ENCODE measurements at places on chromosomes 5 and 9.

DNA sequence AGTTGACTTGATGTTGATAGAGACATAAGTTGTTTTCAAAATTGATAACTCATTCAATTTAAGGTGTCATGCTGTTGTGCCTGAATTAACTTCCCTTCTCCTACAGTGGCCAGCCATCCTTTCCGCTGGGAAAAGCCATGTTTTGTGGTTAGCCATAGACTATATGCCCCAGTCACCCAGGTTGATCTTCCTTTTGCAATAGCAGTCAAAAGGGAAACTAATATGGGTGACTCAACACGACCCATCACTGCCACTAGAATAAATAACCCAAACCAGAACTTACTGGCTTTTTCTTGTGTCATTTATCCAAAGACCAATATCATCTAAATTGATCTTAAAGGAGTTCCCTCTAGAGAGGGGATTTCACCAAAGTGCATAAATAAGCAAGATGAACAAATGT lies 87.4 kb downstream of the PTCD2 start:
- no peak for ATAC-seq

- ATAC-seq: peak; percentile 76
Measured at GRCh38 chr5:143374496-143375217, 28.8 kb downstream of the NR3C1 start.

- no peak for ATAC-seq
Measured at GRCh38 chr9:134575103-134575900, 66.3 kb upstream of the COL5A1 start.

GRCh38 chr9:135520916-135521607 lies at the start of gene LCN1:
TSS of gene LCN1 (plus strand) at chr9:135521440. CDS start at chr9:135521498, 58 bp downstream.
- no peak for ATAC-seq

DNA sequence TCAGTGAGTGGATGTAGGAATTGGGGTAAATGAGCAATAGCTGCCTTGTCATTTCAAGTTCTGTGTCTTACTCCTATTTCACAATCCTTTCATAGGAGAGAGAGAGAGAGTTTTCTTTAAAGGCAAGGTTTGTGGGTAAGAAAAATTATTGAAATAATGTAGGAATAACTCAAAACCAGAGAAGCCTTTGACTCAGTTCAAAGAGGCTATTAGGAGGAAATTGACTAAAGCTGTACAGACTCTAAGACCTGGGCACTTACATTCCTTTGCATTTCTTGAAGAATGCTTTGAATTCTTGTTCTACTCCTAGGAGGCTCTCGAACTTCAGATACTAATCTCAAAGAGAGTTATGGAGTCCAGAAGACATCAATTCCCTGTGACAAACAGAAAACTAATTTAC lies 257.1 kb downstream of the FBXL7 start:
- ATAC-seq: no peak

- ATAC-seq: no peak
Measured at GRCh38 chr9:126979461-126979860, 64.9 kb downstream of the RALGPS1 start.

- ATAC-seq: no peak
Measured at GRCh38 chr5:26719803-26720202, 318.6 kb downstream of the CDH9 start.

- ATAC-seq: no peak
Measured at GRCh38 chr5:178548746-178549145, 41.4 kb downstream of the COL23A1 start.

- no peak for ATAC-seq
Measured at GRCh38 chr5:8701251-8701650, 832.3 kb downstream of the MTRR start.

DNA sequence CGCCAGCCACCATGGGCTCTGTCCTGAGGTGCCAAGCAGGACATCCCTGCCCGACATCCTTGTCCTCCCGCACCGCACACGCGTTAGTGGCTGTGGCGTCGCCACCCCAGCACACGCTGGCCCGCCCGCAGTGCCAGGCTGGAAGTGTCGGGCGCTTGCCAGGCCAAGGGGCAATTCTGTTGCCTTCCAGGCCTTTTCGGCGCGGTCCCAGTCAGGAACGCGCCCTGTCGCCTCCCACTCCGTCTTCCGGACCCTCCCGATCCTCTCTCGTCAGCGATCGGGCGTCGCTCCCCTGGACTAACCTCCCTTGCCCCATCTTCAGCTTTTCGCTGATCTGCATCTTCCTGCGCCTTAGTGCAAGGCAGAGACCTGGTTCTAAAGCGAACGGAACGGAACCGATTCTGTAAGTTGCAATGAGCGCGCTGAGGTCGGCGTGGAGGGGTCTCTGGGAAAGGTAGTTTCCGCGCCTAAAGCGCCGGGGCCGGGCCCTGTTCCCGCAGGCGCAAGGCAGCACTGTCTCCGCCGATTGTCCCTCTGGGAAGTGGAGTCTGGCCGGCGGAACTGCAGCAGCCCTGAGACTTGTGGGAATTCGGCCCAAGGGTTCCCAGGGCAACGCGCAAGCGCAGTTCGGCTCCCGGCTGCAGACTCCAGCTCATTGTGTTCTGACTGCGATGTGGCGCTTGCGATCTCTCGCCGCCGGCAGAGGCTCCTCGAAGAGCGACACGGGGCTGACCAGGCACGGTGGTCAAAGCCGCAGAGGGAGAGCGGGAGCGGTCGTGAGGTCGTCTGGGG lies at the start of gene ZNF454:
ZNF454 (plus strand) TSS at position 630 of the 792 bp plus-strand sequence. CDS start 1,594 bp downstream, outside the sequence.
- ATAC-seq: no peak

DNA sequence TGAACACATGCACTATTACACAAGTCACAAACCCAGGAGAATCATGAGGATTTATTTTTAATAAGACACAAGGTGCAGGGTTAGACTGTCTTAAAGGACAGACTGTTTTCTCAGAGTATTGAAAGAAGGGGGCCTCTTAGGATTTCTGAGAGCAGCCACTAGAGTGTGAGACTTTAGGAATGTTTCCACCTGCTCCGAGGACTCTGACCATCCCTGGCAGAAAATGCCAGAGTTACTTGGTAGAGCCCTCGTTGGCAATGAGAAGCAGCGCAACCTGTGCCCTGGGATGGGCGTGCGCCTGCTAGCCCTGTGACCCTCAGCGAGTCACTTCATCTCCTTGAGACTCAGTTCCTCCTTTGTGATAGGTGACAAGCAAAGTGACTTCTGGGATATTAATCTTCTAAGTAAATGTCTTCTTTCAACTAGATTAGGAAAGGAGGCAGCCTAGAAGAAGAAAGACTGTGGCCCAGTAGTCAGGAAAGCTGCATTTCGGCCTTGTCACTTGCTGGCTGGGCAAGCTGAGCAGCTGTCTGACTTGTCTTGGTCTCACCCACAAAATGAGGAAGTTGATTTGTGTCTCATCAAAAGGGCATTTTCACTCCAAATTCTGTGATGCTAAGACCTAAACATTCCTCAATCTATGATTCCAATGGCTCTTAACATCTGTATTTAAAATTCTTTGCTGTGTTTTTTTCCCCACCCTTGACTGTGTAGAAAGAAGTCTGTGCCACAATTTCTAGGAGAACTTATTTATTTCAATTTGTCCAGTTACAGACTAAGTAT lies 60.5 kb downstream of the PTCD2 start:
- no peak for ATAC-seq

DNA sequence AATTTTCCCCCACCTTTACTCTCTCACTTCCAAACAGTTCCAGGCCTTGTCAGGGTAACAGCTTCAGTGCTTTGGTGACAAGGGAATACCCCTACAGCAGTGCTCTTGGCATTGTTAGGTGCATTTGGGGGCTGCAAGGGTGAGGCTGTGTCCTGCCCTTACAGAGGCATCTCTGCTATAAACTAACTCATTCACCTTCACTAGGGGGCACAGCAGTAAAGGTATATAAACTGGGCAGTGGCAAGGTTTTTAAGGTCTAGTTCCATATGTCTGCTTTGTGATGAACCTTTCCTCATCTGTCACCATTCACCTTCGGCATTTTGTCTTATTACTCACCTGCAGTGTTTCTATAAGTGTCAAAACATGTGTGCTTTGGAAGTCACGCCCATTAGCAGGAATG lies 79.1 kb upstream of the GPR151 start:
- no peak for ATAC-seq

DNA sequence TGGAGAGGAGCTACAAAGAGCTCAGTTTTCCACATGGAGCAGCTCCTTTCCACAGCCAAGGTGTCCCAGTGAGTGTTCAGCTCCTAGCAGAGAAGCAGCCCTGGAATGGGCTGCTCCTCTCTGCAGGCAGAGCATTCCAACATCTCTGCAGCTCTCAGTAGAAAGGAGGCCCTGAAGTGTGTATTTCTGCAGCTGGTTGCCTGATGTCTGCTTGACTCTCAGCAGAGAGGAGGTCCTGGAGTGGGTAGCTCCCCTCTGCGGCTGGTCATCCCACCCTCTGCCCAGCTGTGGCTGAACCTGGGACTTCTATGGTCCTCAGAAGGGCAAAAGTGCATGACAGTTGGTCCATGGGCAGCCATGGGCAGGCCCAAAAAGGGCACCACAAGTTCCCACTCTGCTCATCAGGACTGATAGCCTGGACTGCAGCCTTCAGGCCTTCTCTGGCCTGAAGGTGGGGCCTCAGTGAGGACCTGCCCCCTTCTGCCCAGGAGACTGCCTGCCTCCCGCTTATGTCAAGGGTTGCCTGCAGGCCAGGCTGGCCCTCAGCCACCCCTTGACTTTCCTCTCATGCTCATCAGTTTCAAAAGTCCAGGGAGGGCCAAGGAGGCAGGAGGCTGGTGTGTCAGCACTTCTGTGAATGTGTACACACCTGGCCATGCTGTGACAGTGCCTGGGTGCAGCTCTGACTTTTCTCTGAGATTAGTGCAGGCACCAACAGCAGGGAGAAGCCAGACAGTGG lies 605.9 kb upstream of the FAM174A start:
- ATAC-seq: no peak

GRCh38 chr5:50727149-50727496 lies 60.7 kb downstream of the PARP8 start:
- peak; percentile 90 for ATAC-seq

DNA sequence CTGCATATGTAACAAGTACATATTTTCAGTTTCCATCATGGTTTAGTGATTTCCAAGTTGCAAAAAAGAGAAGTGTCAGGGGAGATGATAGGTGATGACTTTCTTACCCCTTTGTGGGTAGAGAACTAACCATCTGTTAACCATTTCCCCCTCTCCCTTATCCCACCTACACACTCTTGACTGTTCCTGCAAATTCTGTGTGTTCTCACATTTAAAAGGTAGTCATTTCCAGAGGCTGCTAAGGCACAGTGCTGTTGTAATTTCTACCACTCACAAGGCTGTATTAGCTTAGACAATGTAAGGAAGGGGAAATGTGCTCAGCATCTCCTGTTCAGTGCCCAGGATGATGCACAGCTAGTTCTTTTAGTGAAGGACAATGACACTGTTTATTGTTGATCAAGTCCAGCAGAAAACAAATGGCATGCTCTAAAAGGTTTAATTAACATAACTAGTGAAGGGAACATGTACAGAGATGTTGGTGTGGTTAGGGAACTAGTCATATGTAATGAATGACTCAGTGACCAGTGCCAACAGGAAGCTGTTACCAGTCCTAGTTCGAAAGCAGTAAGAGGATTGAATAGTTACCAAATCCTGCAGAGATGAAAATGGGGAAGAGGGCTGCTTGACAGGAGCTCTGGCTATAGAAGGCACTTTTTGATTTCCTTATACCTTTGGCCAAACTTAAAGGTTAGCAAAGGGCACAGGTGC lies 165.1 kb downstream of the PLK2 start:
- ATAC-seq: peak; percentile 58

- ATAC-seq: peak; percentile 17
Measured at GRCh38 chr5:52743529-52743928, 44.2 kb upstream of the ITGA1 start.

GRCh38 chr9:108606401-108606800 lies 249.4 kb downstream of the ACTL7B start:
- ATAC-seq: no peak

- ATAC-seq: no peak
Measured at GRCh38 chr9:134620751-134621557, 20.6 kb upstream of the COL5A1 start.

GRCh38 chr9:15249042-15249818 lies 57.8 kb downstream of the TTC39B start:
- ATAC-seq: no peak

- ATAC-seq: peak; percentile 70
Measured at GRCh38 chr9:112421771-112422222, 41.9 kb downstream of the HSDL2 start.

DNA sequence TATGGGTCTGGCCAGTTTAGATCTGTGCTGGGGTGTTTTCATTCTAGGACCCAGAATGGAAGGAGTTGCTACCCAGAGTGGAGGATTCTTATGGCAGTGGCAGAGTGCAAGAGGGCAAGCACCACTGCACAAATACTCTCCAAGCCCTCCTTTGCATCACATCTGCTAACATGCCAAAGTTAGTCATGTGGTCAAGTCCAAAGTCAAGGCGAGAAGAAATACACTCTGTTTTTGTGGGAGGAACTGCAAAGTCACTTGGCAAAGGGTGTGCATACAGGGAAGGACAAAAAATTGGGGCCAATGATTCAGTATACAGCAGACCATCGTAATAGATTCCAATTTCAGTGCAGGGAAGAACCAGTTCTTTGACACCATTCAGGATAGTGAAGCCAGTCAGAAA lies 43.9 kb upstream of the HMGCS1 start:
- no peak for ATAC-seq

DNA sequence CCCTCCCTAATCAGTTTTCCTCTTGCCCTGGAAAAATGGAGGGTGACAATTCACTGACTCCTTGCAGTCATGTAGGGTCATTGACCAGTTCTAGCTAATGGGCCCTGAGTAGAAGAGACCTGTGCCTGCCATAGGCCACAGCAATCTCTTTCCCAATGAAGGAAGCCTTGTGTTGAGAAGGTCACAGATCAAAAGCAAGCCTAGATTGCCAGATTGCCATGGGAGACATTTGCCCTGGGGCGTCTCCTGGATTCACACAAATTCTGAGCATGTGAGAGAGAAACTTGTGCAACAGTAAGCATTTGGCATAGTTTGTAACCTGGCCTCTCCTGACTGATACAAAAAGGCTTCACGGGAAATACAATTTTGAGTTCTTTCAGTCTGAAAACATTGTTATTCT lies 148.0 kb downstream of the NUDT12 start:
- no peak for ATAC-seq

DNA sequence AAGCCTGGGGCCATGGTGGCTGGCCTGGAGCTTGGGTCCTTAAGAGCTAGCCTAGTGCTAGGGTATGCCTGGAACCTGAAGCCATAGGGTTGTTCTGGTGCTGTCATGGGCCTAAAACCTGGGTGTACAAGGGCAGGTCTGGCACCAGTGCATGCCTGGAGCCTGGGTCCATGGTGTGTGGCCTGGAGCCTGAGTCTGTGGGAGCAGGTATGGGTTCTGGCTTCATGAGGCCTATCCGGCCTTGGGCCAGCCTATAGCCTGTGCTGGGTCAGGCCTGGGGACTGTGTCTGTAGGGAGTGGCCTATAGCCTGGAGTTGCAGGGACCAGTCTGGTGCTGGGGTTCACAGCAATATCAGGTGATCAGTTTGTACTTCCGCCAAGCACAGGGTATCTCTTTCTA lies 347.2 kb upstream of the MEF2C start:
- ATAC-seq: no peak

- peak; percentile 34 for ATAC-seq
Measured at GRCh38 chr5:176608937-176609723, 826 bp downstream of the GPRIN1 start.

- peak; percentile 11 for ATAC-seq
Measured at GRCh38 chr5:107365320-107366109, 305.2 kb downstream of the EFNA5 start.

GRCh38 chr9:75996726-75997125 lies 106.3 kb downstream of the PCSK5 start:
- no peak for ATAC-seq

Measured in activated T-helper 17 cell treated with anti-CD3 and anti-CD28 coated beads, Interleukin-2, amount 50 U/mL, for 72 hours (primary cell).